ENCODE measurements at places on chromosomes 6 and 20.

DNA sequence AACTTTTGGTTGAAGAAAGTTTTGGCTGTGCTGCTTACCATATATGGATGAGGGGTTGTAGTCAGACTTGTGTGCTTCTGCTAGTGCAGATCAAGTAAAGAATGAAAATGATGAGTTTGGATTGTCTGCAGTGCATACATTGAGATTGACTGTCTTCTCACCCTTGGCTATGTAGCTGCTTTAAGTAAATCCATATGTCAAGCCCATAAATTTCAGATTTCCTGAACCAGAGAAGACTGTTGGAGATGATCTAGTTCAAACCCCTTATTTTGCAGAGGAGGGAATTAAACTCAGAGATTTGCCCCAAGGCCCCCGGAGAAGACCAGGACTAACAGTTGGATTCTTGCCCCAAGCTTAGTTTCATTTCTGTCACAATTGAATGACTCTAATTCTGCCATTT lies 67.2 kb downstream of the PKIB start:
- no peak for DNase-seq

- DNase-seq: no peak
Measured at GRCh38 chr6:7697820-7698623, 27.9 kb upstream of the BMP6 start.

DNA sequence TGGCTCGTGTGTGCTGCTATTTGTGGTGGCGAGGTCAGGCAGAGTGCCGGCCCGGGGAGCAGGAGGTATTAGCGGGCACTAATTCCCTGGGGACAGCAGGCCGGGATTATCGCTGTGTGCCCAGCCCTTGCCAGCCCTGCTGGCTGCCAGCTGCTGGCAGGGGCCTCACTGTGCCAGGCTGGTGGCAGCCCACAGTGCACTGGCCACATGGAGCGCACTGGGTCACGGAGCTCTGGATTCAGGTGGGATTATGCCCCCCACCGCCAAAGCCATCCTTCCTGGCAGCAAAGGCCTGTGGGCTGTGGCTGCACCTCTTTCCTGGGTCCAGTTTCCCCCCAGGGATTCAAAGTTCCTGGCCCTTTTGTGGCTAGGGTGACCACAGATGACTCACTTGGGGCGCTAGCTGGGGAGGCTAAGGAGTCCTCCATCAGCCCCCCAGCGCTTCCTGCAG lies 59.7 kb downstream of the YTHDF1 start:
- DNase-seq: no peak

- no peak for DNase-seq
Measured at GRCh38 chr6:13654496-13654895, 39.4 kb downstream of the NOL7 start.

DNA sequence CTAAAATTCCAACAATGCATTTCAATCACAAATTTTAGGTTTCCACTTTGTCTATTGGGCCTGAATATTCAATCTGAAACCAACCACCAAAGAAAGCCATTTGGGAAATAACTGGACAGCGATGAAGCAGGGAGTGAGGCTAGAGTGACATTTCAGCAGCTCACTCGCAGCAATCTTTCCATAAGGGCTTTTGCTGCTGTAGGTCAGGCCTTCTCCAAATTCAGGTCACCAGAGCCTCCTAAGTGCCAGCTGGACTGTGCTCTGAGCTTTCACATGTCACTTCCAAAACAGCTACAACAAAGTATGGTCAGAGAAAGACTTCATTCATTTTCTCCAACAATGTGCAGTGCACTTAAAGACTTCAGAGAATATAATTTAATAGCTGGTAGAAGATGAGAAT lies 194.8 kb downstream of the FRK start:
- no peak for DNase-seq

DNA sequence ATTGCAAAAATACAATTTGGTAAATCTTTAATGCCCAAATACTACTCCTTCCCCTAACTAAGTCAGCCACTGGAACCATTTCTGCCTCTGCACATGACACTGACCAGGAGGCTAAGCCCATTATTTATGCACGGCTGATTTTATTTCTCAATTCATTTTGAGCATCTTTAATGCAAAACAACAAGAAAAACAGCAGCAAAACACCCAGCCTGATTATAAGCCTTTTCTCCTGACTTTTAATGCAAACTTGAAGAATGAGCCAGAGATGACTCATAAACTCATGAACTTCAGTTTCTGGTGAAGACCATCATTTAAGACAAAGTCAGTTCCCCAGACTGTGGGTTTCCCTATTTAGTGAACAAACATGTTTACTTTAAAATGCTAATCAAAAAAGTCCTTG lies 51.6 kb downstream of the CYP24A1 start:
- no peak for DNase-seq

DNA sequence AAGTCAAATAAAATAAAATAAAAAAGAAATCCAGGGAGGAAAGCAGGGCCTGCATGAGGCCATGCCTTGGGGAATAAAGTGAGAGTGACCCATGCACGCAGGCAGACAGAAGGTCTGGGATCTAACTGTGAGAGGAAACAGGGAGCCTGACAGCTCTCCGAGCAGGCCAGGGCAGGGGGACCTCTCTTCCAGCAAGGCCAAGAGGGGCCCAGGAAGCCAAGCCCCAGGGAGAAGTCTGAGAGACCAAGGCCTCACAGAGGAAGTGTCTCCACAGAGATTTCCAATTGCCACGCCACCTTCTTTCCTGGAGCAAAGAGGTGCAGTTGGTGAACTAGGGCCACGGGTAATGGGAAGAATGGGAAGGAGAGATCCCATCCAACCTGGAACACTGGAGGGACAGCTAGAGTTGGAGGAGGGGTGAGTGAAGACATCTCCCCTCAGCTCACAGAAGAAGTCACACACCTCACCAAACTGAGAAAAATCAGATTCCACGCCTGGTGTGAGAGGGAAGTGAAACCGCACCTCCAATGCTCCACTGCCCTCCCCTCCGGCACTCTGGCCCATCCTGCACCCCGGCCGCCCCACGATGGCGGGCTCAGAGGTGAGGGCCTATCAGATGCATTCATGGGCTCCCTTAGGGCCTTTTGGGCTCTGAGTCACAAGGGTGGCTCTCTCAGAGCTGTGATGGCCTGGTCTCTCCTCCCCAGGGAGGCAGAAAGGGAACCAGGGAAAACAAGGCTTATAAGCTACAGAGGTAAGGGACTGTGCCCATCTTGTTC lies 25.1 kb upstream of the TAF8 start:
- no peak for DNase-seq

All from activated CD4-positive, alpha-beta T cell treated with anti-CD3 and anti-CD28 coated beads, Interleukin-2, amount 50 U/mL, for 48 hours (primary cell).